ENCODE measurements at places on chromosomes 12 and 14. TPM values are rescaled to one million over a fixed set of nuclear protein-coding genes. Genes with fewer than 3 reads are reported as not detected.

The RPGRIP1 gene
- not detected for total RNA-seq

The RNF212B gene
- total RNA-seq, result not detected

The VTI1B gene
- total RNA-seq, result 86.3 TPM

The RIN3 gene
- total RNA-seq, result 22.2 TPM

- no peak for DNase-seq
Observed at GRCh38 chr12:114917307-114917706, 233.3 kb upstream of the TBX3 start.

GRCh38 chr14:60515511-60516289, 6.8 kb downstream of the SIX6 start:
- DNase-seq, result no peak

DNA sequence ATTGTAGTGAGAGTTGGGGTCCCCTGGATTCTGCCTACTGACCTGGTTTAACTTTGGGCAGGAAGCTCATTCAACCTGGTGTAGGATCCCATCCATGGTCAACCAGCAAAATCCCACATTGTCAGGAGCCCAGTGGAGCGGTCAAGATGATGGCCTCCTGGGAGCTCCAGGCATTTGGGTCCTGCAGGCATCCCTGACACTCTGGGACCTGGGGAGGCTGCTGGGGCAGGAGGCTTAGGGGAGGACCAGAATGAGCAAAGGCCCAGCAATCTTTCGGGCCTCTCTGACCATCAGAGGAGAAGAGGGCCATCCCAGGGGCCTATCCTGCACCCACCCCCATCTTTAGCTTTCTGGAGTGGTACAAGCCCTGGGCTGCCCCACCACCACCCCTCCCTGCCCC, 104.0 kb downstream of the PRMT8 start:
- DNase-seq, result no peak

DNA sequence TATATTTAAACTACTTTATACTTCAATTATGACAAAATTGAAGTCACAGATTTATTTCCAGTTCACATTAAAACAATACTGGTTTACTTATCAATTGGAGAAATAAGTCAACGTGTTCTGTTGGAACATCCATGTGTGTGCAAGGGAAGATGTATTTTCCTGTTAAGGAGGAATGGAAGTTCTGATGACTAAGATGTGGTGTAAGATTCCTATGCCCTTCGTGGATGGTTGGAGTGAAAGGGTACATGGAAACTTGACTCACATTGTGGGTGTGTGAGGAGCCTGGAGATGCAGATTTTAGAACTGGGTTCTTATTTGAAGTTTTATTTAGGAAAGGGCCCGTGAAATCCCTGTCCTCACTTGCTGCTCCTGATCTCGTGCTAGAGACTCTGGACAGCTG, 95.3 kb downstream of the CATSPERB start:
- no peak for DNase-seq

All from HCT116 (cell line).